PC-3 (cell line): ENCODE measurements at places on chromosomes 2 and 18. TPM values are rescaled to one million over a fixed set of nuclear protein-coding genes. Genes with fewer than 3 reads are reported as not detected.

DNA sequence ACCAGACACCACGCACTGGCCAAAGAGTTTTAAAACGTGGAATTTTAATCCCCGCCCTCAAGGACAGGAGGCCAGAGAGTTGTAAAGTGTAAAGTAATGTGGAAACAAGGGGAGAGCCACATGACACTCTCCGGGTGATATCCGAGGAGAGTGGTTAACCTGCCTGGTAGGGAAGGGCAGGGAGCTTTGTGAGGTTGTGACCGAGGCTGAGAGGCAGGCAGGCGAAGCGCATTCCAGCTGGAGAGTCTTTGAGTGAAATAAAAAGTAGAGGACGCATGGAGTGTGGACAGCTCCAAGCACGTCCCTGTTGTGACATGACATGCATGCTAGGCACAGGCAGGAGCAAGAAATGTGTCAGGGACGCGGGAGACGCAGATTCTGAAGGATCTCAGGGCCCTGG lies 539.5 kb downstream of the RNF144A start:
- no peak overlapping the region for H3K4me3 ChIP-seq
- no peaks in the 10 kb centered on the region for H3K27me3 ChIP-seq
- no peaks in the 10 kb centered on the region for H3K4me1 ChIP-seq
- H3K27ac ChIP-seq: no peak overlapping the region
- H3K36me3 ChIP-seq: no peaks in the 10 kb centered on the region

DNA sequence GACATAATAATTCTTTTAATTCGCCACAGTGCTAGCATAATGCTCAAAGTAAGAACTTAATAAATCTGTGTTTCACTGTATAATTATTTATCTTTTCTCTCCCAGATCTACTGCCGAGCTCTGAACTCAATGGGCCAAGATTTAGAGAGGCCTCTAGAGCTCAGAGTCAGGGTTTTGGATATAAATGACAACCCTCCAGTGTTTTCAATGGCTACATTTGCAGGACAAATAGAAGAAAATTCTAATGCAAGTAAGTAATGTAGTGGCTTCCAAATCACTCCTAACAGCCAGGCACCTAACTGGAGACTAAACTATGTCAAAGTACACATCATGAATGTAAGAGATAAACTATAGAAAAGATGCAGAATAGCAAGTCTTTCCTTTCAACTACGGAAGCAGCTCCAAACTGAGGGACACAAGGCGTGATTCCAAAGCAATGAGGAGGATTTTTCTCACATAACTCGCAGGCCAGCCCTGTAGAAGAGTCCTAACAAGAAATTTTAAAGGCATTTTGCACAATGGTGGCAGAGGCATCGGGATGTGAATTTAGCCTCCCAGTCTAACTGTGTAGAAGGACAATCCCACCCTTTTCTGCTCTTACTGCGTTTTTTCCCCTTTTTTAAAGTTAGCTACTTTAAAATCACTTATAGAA lies 12.0 kb downstream of the DSG1 start:
- no peaks in the 10 kb centered on the region for H3K36me3 ChIP-seq
- H3K27ac ChIP-seq: no peak overlapping the region
- H3K4me1 ChIP-seq: peaks cover 5% of the 10 kb centered on the region
- H3K27me3 ChIP-seq: no peaks in the 10 kb centered on the region

DNA sequence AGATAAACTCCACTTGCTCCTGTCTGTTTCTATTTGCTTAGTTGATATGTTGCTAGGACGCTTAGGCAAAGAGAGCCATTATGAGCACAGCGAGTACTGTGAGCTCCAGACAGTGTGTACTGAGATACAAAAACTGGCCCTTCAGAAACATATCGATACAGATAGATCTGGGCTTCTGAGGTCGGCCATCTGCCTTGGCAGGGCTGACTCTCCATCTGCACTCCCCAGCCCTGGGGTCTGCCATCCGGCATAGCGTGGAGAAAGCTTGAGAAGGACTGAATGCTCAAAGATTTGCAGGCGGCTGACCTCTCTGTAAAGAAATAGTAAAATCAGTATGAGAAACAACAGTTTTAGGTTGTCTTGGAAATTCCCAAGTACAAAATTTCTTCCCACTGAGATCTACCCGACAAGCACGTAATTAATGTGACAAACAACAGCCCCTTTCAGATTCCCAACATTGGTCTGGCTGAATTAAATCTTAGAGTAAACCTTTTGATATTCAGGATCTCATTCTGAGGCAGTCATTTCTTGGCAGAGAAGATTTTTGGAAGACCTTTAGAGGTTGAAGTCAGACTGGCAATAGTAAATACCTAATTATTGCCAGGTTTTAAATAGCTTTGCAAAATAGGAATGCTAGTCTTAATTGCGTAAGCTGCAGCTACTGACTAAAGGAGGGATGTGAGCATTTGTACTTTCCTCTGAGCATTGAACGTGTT lies 127.4 kb downstream of the CHST9 start:
- no peaks in the 10 kb centered on the region for H3K4me1 ChIP-seq
- peaks cover 38% of the 10 kb centered on the region for H3K27me3 ChIP-seq
- H3K27ac ChIP-seq: no peak overlapping the region
- no peaks in the 10 kb centered on the region for H3K36me3 ChIP-seq
- DNase-seq: no peak
- H3K4me3 ChIP-seq: no peak overlapping the region

Gene HAAO
- not detected in 2 replicates for total RNA-seq

DNA sequence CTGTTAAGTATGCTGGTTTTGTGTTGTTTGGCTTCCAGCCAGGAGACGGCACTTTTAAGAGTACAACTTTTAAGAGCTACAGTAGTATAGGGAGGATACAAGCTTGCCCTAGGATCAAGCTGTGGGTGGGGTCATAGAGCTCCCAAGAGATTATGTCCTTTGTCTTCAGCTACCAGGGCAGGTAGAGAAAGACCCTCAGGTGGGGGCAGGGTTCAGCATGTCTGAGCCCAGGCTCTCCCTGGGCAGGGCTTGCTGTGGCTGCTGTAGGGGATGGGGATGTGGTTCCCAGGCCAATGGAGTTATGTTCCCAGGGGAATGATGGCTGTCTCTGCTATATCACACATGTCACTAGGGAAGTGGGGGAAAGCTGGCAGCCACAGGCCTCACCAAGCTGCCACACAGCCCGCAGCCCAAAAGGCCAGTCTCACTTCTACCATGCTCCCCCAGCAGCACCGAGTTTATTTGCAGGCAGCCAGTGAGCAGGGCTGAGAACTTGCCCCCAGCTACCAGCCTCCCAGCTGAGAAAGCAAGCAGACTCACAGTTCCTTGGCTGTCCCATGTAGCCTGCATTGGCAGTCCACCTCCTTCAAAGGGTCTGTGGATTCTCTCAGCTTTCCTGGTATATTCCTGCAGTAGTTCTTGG lies 105.7 kb upstream of the ERBB4 start:
- H3K36me3 ChIP-seq: no peaks in the 10 kb centered on the region
- DNase-seq: no peak
- H3K27me3 ChIP-seq: no peaks in the 10 kb centered on the region
- H3K4me1 ChIP-seq: peaks cover 46% of the 10 kb centered on the region
- no peak overlapping the region for H3K4me3 ChIP-seq

DNA sequence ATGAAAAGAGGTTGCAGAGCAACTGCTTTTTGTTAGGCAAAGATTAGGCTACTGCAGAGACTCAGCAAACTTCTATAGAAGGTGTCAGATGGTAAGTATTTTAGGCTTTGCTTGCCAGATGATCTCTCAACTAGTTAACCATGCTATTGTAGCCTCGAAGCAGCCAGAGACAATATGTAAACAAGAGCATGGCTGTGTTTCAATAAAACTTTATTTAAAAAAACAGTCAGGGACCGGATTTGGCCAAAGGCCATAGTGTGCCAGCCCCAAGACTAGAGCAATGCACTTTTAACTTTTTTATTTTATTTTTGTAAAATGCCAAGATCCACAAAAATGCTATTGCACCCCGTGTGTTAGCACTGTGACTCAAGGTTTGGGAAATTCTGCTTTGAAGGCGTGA lies 1.4 kb downstream of the IL37 start:
- no peak overlapping the region for H3K4me3 ChIP-seq
- no peaks in the 10 kb centered on the region for H3K36me3 ChIP-seq
- H3K27me3 ChIP-seq: no peaks in the 10 kb centered on the region
- no peak overlapping the region for H3K27ac ChIP-seq
- DNase-seq: no peak
- H3K4me1 ChIP-seq: peaks cover 11% of the 10 kb centered on the region; the same call in 1 of the 2 replicates

Gene HTR2B
- total RNA-seq: not detected in 2 replicates
